ENCODE measurements at places on chromosomes 13 and 19.

- no peak for DNase-seq
Observed at GRCh38 chr19:11152318-11153062, 3.1 kb downstream of the SPC24 start.

- DNase-seq, result no peak
Observed at GRCh38 chr19:12946092-12946721, 545 bp downstream of the RAD23A start.

- DNase-seq, result no peak
Observed at GRCh38 chr13:29270271-29270985, 325.1 kb downstream of the SLC7A1 start.

DNA sequence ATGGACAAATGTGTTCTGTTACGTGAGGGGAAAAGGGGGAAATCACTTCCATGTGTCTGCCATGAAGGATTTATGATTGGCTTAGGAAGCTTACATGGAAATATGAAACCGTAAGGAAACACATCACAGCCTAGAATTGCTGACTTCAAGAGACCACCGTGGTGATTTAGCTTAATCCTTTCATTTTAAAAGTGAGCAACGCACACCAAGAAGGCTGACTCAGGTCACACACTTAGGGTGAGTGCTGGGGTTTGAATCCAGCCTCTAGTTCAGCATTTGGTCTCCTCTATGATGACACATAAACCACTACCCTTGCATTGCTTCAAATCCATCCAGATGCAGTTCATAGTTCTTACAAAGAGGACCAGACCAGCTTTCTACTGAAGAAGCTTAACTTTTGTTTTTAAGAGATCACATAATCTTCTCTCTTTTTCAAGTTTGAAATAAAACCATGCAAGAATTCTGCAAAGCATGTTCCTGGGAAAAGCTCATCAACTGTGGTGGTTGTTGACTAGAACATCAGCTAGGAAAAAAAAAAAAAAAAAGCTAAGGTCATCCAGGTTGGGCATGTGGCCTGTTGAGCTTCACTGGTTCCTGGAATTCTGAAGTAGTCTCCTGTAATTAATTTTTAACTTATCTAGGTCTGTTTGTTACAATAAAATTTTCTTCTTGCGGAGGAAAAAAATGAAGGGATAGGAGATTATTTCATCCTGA is 60.2 kb upstream of the KL start:
- no peak for DNase-seq

DNA sequence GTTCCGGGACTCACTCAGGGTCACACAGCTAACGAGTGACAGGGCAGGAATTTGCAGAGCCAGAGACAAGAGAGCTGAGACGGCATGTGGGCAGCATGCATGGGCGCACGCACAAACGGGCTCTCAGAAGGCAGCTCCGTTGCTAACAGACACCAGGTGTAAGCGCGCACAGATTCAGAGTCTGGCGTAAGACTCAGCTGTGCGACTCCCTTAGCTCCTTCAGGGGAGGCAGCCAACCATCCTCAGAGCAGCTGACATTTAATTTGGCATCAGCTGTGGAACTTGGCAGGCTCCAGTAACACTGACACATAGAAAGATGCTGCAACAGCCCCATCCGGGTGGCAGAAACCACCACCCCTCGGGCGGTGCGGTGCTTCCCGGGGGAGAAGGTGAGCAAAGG is 7.5 kb upstream of the TM6SF2 start:
- no peak for DNase-seq

- DNase-seq, result no peak
Observed at GRCh38 chr19:18417250-18418028, 1.8 kb upstream of the SSBP4 start.

DNA sequence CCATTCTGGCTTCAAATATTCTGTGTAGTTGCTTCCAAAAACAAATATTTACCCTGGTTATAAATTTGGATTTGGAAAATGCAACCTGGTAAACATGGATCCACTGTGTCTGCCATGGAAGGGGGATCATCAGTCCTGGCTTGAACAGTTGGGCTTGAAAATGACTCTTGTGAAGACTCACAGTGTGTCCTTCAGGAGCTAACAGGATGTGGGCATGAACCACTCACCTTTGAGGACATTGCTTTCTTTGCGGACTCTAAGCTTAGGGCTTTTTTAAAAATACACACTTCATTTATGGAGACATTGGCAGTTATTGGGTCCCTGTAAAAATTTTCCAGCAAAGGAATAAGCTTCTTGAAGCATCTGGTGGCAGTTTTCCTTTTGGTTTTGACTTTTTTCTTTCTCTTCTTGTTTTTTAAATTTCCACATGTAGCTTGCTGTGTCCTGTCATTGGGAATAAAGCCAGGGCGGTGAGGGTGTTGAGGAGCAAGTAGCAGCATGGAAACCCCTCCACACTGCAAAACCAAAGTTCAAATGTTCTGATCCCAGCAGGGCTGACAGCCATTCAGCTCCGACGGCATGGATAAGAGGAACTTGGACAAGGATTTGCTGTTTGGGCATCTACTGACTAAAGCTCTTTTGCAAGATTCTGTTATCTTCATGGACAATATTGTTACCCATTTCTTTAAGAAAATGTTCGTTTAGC is 39.5 kb upstream of the SERP2 start:
- DNase-seq, result no peak

- DNase-seq, result no peak
Observed at GRCh38 chr19:5497297-5497696, 42.1 kb downstream of the ZNRF4 start.
